ENCODE measurements at places on chromosomes 6 and 20. TPM values are rescaled to one million over a fixed set of nuclear protein-coding genes. Genes with fewer than 3 reads are reported as not detected.

Gene ACTL10
- total RNA-seq: 0.36 TPM

DNA sequence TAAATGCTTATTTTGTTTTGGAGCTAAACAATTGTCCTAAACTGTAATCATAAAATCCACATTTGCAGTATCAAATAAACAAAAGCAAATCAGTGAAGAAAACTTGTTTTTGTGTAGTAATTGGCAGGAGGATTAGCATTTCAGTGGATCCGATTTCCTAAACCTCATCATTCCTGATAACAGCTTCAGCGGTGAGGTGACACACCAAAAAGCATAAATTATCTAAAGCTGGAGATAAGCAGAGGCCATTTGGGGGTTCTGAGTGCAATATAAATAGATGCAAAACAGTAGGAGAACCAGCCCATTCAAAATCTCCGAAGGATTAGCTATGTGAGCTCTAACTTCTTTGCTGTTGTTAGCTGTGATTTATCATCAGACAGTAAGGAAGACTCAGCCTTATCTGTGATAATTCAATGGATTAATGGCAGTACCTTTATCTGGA, 235.8 kb downstream of the EPHA7 start:
- no peak overlapping the region for H3K27ac ChIP-seq
- peaks cover 10% of the 10 kb centered on the region for H3K27me3 ChIP-seq
- H3K4me3 ChIP-seq: no peak overlapping the region
- DNase-seq: no peak

Gene PPP1R14C
- 1.2 TPM for total RNA-seq

Gene SEL1L2
- not detected for total RNA-seq
